ENCODE measurements at places on chromosomes 5 and 9. TPM values are rescaled to one million over a fixed set of nuclear protein-coding genes. Genes with fewer than 3 reads are reported as not detected.

DNA sequence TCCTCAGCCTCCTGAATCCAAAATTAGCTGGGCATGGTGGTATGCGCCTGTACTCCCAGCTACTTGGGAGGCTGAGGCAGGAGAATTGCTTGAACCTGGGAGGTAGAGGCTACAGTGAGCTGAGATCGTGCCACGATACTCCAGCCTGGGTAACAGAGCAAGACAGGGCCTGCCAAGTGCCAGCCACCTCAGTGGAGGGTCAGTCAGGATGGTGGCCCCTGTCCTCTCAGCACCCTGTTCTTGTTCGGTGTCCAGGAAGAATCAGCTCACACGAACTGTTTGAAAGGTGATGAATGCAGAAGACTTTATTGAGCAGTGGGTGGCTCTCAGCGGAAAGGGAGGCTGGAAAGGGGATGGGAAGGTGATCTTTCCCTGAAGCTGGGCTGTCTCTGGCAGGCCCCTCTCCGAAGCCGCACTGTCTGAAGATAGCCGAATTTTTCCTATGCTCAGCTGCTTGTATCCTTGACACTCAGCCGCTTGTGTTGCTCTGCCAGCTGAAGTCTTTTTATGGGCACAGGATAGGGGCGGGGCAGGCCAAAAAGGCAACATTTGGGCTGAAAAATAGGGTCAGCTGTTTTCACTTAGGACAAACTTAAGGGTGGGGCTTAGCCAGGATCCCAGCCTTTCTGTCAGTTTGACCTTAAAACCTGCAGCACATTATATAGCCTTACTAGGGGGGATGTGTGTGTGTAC lies 50.9 kb downstream of the UBE2R2 start:
- no peak for DNase-seq

DNA sequence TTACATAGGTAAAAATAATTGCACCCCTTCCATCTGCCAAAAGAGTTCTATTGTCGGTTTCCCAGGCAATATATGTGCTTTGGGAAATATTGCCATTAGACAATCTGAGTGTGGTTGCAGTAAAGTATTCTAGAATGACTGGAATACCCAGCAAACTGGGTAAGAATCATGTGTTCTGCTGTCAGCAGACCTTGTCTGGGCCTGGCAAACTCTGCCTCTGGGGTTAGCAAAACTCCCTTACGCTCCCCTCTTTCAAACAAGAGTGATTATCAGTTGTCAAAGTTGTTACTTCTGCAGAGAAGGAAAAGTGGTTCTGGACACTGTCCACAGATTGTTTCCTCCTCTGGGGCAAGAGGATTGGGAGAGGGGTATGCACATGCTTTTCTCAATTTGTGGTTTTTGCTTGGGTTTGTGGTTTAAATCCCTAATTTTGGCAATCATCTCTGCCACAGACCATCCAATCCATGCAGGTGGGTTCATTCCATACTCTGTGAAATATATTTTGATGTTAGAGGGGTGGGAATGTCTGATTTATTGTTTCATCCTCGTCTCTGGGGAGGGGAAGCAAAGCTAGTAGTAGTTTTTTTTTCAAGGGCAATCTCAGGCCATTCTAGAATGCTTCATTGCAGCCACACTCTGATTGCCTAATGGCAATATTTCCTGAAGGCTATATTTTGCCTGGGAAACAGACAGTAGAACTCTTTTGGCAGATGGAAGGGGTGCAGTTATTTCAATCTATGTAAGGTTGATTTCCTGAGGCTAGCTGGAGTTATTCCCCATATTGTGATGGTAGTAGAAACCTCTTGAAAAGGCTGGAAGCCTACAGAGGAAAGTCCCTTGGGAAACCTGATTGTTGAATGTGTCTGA lies 24.0 kb upstream of the TNFSF15 start:
- no peak for DNase-seq

ARHGEF28 gene
- 6.7 TPM for total RNA-seq

GRCh38 chr5:67305401-67305800 lies 108.8 kb upstream of the CD180 start:
- DNase-seq: no peak

GRCh38 chr9:19925674-19926503 lies 137.1 kb upstream of the SLC24A2 start:
- peak; percentile 74 for DNase-seq

OGN gene
- total RNA-seq: 45.2 TPM

PTGDS gene
- 67.5 TPM for total RNA-seq

DNA sequence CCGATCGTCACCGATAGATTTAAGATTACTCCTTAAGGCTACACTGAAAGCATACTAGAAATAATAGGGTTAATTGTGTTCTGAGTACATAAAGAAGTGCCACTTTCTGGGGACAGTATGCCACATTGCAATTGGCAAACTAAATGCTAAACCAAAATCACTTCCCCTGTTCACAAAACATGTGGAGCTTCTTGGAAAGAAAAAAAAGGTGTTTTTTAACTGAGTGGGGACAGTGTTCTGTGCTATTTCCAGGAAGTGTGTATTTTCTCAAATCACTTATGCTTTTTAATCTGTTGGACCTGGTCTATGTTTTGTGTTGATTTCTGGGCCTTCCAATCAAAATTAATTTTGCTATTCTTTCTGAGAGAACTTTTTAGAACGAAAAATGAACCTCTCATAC lies 149.3 kb upstream of the MPDZ start:
- DNase-seq: no peak

GRCh38 chr9:91354881-91355280 lies 6.8 kb downstream of the AUH start:
- DNase-seq: no peak

- DNase-seq: no peak
Observed at GRCh38 chr5:6808462-6808861, 95.2 kb downstream of the TENT4A start.

- DNase-seq: no peak
Observed at GRCh38 chr5:16392718-16393117, 72.9 kb downstream of the ZNF622 start.

DNA sequence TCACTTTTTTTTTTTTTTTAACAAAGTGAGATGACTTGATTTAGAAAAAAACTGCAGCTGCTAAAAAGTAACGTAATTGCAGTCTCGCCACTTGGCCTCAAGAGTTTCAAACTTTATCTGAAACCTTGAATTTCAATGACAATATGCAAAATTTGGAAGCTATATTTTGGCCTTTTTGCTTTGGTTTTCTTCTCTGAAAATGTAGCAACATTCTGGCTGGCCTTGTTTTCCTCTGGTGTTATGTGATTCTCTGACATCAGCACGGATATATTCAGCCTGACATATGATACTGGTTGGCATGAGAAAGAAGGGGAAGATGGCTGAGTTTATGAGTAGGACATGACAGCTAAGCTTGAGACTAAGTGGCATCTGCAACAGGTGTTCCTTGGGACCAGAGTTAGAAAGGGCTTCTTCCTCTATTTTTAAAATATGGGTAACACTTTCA lies 136.5 kb downstream of the MEF2C start:
- DNase-seq: no peak

- DNase-seq: no peak
Observed at GRCh38 chr5:88888848-88889188, 5.8 kb upstream of the MEF2C start.

KIF27 gene
- total RNA-seq: 13.3 TPM

DNA sequence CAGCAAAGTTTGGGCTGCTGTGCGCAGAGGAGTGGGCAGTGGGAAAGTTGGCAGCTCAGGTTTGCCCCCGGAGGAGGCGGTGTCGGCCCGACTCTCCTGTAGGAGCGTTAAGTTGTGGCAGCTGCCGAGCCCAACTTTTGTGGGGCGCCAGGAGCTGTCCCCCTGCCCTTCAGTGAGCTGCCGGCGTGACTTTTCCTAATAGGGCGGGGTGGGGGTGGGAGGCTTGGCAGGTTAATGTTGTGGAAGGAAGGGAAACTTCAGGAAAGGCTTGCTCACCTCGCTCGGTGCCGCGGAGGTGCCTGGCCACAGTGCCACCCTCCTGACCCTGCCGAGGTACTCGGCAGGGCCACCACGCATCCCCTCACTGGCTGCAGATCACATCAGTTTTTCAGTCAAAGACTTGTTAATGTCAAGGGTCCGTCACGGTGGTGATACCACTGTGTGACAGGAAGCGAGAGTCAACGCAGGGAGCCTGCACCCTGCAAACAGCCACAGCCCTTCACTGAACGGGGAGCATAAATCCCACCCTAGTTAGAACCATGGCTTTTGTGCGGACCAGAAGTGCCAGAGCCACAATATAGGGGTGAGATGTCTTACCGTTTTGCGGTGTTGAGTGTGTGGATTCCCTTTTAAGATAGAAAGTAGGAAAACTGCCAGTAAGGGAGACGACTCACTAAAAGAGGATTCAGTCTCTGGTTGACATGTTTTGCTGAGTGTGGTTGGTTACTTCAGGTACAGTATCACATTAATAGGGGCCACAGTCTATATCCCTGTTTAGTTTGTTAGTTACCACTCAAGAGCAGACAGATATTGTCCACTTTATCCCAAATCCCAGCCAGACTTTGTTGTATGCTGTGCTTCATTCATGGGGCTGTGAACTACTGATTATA lies 796 bp downstream of the LNPEP start:
- peak; percentile 30 for DNase-seq

DNA sequence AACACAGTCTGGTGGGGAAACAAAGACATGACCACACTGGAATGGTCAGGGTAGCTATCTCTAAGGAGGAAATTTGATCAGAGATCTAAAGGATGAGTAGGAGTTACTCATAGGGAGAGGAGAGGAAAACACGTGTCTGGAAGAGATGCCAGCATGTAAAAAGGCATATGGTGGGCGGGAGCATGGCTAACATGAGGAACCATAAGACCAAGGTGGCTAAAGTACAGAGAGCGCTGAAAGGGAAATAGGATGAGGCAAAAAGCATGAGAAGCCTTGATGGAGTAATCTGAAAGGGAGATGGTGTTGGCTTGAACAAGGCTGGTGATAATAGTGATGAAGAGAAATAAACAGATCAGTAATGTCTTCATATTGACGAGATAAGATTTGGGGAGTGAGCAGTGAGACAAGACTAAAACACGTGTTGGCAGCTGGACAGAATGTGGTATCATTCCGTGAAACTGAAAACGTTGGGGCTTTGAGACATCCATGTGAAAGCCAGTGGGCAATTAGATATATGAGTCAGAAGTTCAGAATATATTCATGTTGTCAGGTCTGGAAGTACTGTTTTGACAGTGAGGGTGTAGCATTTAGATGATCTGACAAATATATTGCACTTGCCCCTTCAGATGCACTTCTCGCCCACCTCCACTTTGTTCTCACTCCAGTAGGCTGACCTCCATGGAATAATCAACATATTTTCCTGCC lies 209.1 kb upstream of the KCNN2 start:
- no peak for DNase-seq

- no peak for DNase-seq
Observed at GRCh38 chr5:74617202-74617601, 23.3 kb downstream of the ENC1 start.

DNA sequence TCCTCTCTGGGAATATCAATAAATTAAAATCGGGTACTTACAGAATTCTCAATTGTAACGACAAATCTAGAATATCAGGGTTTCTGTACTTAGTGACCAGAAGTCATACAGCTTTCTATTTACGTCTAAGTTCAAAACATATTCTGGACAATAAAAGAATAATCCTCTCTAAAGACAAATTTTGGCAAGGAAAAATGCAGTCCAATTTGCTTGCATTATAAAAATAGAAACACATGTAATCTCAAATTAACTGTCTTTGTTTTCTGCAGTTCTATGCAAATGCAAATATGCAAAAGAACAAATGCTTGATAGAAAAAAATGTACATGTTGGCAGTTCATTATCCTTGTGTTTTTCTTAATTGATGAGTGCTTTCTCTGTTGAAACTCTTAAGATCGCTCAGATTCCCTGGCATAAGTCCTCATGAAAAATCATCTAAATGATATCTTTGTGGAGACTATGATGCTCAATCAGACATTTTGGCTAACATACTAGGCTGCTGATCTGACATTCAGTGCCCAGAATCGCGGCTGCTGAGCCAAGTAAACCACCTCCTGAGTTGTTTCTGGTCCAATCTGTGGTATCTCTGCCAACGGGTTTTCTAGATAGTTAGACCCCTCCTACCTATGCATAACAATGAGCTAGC lies 990.1 kb upstream of the C9orf72 start:
- DNase-seq: no peak

DNA sequence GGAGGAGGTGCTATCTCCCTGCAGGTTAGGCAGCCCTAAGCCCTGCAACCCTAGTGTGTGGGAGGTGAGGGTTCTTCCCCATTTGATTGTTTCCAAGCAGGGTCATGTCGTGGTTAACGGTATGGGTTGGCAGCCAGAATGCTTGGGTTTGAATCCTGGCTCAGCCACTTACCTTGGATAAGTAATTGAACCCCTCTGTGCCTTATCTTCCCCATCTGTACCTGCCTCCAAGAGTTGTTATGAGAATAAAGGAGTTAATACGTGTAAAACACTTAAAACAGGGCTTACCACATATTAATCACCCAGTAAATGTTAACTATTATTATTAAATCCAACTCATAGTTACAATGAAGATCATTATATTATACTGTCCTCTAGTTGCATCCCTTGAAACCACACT lies 52.2 kb upstream of the SPATA31E1 start:
- DNase-seq: no peak

DNA sequence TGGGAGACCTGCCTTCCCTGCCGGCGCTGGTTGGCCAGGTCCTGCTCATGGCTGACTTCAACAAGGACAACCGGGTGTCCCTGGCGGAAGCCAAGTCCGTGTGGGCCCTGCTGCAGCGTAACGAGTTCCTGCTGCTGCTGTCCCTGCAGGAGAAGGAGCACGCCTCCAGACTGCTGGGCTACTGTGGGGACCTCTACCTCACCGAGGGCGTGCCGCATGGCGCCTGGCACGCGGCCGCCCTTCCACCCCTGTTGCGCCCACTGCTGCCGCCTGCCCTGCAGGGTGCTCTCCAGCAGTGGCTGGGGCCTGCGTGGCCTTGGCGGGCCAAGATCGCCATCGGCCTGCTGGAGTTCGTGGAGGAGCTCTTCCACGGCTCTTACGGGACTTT lies 10.6 kb downstream of the DIPK1B start:
- peak; percentile 74 for DNase-seq

DNA sequence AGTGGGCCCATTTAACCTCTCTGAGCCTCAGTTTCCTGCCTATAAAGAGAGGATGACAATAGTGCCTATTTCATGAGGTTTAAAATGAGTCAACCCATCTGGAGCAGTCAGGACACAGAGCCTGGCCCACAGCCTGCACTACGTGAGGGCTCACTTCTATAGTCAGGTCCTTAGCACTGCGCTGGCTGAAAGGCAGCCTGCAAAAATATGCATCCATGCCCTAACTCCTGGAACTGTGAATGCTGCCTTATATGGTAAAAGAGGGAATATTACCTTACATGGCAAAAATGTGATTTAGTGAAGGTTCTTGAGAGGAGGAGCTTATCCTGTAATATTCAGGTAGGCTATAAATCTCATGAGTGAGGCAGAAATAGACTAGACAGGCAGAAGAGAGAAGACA lies 98.5 kb downstream of the GABBR2 start:
- no peak for DNase-seq

AK3 gene
- total RNA-seq: 37.5 TPM
